ENCODE measurements at places on chromosomes 2 and 18.

DNA sequence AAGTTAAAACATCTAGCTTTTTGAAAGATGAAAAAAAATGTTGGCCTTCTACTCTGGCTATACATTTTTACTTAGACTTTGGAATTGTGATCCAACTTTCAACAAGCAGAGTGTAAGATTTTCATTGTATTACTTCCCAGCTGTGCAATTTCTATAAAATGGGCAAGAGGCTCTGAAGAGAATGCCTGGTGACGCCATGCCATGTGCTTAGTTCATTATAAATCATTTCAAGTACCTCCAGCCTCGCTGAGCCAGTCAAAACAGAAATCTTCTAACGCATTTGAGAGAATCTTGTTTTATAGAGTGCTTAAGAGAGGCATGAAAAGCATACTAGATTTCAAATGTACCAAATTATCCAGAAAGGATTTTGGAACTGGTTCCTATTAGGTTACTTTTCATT, 10.1 kb upstream of the STK17B start:
- DNase-seq = no peak

DNA sequence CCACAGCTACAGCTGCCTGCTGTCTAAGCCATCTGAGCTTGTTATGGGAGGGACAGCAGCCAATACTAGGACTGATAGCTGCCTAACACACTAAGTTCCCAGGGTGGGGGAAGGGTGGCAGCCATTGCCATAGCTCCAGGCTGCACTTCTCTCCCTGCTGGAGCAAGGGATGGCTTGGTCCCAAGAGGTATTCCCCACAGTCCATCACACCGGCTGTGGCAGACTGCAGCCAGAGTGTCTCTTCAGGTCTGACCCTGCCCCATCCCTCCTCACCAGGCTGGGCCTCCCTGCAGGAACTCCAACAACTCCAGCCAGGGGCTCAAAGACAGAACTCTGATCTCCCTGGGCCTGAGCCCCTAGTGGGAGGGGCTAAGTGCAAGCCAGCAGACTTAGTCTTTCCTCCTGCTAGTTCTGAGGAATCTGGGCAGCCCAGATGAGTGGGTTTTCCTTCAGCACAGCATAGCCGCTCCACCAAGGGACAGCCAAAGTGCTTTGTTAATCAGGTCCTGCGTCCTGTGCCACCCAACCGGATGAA, 632.1 kb downstream of the SOCS6 start:
- no peak for DNase-seq

- peak; percentile 16 for DNase-seq
Measured at GRCh38 chr2:234368861-234369261, 128.0 kb downstream of the ARL4C start.

- DNase-seq = no peak
Measured at GRCh38 chr2:168105127-168105683, 142.2 kb downstream of the STK39 start.

DNA sequence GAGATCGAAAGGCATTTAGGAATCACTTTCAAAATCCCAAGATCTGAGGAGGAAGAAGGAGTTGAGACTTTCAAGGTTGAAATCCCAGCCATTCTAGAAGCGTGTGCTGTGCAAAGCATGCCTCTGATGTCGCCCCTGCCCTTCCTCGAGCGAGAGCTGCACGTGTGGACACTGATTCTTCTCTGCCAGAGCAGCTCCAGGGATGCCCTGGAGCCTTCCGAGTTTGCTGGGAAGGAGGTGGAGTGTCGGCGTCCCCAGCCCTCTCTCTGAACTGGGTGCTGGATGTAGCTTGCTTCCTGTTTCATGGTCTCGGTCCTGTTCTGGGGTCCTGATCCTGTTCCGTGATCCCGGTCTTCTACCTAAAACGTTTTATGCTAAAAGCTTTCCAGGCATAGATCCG, 76.1 kb downstream of the TWIST2 start:
- DNase-seq = no peak

DNA sequence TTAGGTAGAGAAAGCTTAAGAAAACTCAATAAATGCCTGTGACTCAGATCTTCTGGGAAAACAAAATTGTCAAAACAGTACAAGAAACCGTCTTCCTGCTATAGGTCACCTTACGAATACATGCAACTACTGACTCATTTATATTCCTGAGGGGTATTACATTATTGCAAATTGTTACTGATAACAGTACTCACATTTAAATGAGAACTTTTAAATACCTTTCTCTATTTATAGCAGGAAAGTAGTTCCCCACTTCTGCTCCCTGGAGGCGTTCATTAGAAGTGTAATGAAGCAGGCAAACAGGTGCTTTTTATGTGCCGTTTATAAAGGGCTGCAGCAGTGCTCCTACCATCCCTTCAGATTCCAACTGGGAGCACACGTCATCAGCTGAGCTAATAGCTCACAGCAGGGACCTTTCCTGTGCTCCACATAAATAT, 65.1 kb upstream of the RPRM start:
- DNase-seq = no peak

DNA sequence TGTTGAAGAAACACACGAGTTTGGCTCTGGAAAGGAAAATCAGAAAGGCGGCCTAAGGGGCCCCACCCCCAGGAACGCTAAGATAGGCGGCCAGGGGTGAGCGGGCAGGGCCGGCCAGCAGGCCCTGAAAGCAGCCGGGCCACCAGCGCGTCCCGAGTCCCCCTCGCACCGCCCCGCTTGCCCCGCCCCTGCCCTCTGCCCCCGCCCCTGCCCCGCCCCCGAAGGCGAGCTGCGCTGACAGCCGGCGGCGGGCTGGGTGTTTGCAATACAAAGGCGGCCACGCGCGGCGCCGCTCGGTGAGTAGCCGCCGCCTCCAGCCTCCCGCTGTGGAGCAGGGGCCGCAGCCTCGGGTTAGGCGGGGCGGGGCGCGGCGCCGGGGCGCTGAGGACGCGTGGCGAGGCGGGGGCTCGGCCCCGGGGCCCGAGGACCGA, at the start of gene LPIN1:
LPIN1 (plus strand) TSS at position 257 of the 431 bp plus-strand sequence. CDS start 18,910 bp downstream, outside the sequence.
- DNase-seq = peak; percentile 80

DNA sequence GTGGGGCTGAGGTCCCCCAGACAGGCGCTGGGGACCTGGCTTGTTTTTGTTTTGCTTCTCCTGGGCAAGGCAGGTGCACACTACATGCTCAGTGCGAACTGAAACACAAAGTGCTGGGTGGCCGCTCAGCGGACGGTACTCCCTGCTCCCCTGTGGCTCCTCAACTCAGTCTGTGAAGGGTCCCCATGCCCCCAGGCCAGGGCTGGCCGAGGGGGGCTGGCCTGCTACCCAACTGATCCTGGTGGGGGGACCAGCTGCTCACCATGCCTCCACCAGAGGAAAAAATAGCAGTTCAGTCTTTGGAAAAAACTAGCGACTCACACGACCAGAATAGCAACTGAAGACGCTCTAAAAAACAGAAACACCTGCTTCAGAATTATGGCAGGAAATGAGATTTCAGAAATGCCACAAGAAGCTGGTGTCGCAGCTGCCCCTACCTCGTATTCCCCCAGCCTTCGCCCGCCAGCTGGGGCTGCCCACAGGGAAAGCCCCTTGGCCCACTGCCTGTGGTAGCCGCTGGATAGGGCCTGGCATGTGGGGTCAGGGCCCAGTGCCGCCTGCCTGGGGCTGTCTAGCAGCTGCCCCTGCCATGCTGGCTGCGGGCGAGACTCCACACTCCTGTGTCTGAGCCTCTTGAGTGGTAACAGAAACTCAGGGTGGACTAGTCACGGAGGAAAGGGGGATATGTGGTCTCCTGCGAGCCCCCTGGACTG, 43.7 kb downstream of the MEX3C start:
- peak; percentile 37 for DNase-seq

GRCh38 chr2:99573634-99574251, 83.9 kb upstream of the REV1 start:
- DNase-seq = no peak

GRCh38 chr2:34204560-34204959, 605.5 kb upstream of the FAM98A start:
- no peak for DNase-seq

DNA sequence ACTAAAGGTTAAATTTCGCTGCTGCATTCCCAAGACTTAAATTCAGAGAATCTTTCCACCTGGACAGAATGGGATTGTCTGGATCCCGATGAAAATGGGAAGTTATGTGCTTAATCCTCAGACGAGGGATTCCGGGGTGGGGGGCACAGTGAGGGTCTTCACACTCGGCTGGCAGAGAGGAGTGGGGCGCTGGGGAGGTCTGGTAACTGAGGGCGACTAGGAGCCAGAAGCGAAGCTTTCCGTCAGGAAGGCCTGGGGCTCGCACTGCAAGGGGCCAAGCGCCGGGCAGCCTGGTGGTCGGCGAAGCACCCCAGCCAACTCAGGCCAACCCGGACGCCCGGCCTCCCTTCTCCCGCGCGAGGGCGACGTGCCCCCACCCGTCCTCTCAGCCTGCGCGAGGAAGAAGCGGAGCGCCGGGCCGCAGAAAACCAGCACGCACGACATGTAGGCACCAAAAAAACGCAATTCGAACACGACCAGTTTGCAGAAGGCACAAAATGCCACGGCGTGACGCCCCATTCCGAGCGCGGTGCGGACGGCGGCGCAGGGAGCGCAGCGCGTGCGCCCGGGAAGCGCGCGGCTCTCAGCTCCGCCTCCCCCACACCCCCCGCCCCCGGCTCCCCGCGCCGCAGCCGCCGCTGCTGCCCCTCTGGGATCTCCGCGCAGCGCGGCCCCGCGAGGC, 188.1 kb downstream of the ZEB2 start:
- no peak for DNase-seq

DNA sequence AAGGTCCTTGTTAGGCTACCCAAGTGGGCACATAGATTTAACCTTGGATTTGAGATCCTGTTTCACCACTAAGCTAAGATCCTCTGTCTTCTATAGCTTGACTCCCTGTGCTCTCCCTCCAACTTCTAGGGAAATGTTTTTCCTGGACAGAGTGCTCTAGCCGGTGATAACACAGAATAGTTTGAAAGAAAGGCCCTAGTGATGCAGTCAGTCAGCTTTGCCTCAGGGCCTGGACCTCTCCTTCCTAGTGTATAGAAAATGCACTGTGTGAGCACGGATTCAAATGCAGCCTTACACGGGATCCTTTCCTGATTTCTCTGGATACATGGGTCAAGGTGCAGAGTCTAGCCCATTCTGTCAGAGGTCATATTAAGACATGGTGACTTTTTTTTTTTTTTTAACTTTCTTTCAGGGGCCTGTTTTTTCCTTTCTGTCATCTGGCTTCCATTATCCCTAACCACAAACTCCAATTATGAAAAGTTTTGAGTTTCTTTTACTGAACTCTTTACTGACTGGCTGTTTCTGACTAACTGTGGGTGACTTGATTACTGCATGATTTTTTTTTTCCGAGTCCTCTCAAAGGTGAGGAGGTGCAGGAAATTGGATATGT, 122.6 kb downstream of the LRP1B start:
- no peak for DNase-seq

- DNase-seq = no peak
Measured at GRCh38 chr2:149375801-149376361, 45.5 kb downstream of the LYPD6 start.

- DNase-seq = no peak
Measured at GRCh38 chr2:187964746-187965145, 326.9 kb upstream of the GULP1 start.

DNA sequence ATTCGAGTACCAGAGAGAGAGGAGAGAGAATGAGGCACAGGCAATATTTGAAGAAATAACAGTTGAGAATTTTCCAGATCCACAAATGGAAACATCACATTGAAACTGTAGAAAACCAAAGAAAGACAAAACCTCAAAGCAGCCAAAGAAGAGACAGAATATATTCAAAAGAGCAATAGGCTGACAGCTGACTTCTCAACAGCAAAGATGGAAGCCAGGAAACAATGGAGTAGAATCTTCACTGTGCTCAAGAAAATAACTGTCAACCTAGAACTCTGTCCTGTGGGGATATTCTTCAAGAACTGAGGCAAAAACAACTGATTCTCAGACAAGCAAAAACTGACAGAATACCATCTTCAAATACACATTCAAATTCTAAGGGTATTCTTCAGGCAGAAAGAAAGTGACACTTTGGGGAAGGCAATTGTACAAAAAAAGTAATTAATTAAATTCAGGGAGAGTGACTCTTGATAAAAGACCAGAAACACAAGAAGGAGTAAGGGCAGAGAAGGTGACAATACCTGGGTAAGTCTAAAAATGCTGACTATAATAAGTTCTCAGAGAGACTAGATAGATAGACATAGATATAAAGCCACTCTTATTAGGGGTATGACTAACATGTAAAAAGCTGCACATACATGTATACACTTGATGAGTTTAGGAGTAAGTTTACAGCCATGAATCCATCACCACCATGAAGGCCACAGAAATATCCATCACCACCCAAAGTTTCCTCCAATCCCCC, 25.6 kb downstream of the ANKMY1 start:
- no peak for DNase-seq

- DNase-seq = no peak
Measured at GRCh38 chr2:220143336-220143735, 515.9 kb downstream of the SLC4A3 start.

DNA sequence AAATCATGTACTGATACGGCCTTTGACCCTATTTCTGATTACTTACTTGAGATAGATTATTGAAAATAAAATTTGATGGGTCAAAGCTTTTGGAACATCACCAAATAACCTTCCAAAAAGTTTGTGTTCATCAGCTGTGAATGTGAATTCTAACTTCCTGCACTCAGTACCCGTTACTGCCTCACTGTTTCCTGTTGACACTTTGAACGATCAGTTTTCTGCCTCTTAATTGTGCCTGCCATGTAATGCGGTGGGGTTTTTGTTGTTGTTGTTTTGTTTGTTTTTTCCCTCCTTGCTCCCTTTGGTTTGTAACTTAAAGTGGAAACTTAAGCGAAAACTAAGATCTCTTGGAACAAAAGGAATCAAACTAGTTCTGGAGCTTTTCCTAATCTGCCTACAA, 18.9 kb downstream of the ATG16L1 start:
- DNase-seq = no peak

DNA sequence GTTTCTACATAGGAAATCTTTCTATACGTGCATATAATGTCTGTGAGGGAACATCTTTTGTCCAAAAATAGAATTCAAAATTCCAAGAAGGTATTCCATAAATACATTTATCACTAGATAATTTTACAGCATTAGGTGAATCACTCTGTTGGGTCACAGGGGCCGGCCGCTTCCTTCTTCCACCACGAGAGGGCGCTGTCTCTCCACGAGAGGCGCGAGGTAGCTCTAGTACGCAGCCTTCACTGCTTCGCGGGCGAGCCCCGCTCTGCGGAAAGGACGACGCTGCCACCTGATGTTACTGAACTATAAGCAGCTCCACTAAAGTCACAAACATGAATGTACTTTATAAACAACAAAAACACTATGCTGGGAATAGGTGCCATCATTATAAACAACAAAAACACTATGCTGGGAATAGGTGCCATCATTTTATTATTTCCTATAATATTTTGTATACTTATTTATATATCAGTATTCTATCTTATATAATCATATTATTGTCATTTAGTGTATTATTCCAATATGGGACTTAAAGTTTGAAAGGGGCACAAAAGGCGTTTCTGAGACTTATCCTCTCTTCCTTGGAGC, 69.4 kb upstream of the REV1 start:
- DNase-seq = peak; percentile 80

GRCh38 chr2:10935953-10936942, 24.5 kb downstream of the KCNF1 start:
- no peak for DNase-seq

All from activated T-cell treated with anti-CD3 and anti-CD28 coated beads for 24 hours (primary cell).